ENCODE measurements at places on chromosomes 4 and X.

DNA sequence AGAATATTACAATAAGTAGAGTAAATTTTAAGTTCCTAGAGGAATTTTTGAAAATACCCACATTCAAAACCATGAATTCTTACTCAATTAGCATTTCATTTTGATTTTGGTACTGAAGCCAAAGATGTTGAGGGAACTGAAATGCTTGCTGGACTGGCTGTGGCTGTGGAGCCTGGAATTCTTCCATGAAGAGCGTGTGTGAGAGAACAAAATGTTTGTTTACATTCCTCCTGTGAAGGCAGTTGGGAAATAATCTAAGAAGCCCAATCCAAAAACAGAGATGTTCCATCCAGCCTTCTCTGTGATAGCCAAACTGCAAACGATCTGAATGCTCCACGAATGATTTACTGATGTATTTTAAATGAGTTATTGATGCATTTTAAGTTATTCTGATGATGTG lies 3.8 kb upstream of the ADH1B start:
- no peak for DNase-seq

- no peak for DNase-seq
Observed at GRCh38 chr4:61628727-61629126, 428.6 kb downstream of the ADGRL3 start.

GRCh38 chr4:14446311-14446710 lies 556.0 kb upstream of the CPEB2 start:
- no peak for DNase-seq

DNA sequence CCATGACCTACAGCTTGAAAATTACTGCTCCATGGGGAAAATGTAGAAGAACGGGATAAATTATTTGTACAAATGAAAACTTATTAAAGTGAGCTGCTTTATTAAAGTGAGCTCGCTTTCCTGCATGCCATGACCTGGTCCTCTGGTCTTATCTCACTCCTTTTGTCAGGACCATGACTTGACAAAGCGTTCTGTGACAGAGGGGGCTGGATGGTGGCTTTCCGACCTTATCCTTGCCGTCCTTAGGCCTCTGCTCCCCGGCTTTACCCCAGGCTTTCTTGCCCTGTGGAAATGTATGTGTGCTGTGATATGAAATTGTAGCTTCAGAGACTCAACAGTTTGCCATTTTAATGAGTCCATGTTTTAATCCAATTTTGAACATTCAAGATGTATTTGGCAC lies 44.0 kb upstream of the FBXW7 start:
- DNase-seq: no peak

DNA sequence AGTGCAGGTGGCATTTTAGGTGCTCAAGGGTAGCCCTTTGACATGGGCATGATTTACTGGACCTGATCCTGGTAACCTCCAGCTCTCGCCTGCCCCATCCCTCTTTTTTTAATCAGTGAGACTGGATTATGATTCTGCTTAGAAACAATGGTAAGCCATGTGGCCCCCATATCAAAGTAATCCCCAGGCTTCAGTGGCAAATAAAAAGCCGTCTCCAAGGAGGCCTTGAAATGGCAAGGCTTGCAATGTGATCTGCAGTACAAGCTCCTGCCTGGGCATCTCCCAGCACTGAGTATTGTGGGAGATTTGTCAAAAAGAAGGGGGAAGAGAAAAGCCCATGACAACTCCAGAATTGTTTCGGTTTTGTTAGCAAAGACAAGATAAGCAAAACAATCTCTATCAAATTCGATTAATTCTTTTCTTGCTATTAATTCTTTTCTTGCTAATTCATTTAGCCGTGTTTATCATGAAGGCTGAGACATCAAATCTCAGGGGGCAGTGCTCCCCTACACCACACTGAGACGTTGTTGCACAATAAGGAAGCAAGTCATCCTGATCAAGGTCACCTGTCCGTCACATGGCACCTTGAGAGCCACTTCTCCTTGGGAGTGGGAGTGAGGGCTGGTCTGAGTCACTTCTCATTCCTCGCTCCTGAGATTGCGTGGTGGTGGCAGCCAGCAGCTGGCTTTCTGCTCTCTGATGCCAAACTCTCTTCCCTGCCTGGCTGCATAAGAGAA lies 312.7 kb upstream of the GATB start:
- no peak for DNase-seq

DNA sequence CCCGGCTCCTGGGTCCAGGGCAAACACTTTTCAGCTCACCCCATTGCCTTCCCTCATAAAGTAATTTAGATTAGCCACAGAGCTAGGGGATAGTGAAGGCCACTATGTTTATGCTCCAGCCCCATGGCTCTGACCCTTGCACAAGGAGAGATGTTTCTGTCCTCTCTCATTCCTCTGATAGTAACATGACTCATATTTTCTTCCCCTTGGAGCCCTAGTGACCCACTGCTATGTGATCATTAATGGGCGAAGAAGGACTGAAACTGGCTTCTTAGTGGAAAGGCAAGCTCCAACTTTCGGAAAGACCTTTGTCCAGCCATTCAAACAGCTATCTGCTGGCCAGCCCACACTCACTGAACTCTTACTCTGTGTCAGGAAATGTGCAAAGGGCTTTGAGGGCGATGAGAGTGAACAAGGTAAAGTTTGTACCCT lies 12.3 kb downstream of the CLDN2 start:
- no peak for DNase-seq

DNA sequence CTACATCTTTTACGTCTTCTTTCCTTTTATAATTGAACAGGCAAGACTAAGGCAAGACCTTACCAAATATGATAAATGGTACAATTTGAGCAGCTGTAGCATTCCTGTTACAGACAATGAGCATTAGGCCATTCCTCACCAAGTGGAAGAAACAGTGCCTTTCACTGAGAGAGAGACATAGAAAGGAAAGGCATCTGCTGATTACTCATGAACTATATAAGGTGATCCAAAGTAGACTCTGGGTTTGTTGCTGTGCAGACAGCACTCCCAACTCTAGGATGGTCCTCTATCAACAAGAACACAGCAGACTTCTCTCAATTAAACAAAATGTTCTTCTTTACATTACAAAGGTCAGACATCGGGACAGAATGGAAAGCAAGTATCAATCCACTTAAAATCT lies 91.9 kb downstream of the FAM13A start:
- no peak for DNase-seq

DNA sequence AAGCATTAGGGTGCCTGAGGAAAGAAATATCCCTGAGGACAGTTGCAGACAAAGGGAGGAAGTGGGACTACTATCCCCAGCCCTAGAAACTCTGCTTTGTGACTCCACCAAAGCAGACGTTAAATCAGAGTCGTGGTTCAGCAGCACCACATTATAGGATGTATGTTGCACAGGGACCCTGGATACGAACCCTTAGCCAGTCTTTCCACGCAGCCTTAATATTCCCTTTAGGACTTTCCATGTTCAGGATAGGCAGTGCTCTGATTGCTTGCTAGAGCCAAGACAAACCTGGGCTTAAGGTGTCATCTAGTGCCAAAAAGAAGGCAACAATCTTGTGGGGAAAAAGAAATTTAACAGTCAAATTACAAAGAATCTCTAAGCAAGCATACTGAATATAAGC lies 62.6 kb downstream of the MAD2L1 start:
- DNase-seq: no peak

GRCh38 chr4:114312338-114312737 lies 286.3 kb upstream of the UGT8 start:
- DNase-seq: no peak

- DNase-seq: no peak
Observed at GRCh38 chrX:121975671-121976070, 928.3 kb downstream of the GLUD2 start.

GRCh38 chr4:152164561-152164960 lies 371.3 kb downstream of the FBXW7 start:
- no peak for DNase-seq

- no peak for DNase-seq
Observed at GRCh38 chr4:48141048-48141447, 7.0 kb upstream of the TXK start.

GRCh38 chr4:110510955-110511544 lies 35.1 kb downstream of the ENPEP start:
- no peak for DNase-seq

GRCh38 chrX:1218286-1218685 lies 5.8 kb upstream of the CRLF2 start:
- DNase-seq: no peak

DNA sequence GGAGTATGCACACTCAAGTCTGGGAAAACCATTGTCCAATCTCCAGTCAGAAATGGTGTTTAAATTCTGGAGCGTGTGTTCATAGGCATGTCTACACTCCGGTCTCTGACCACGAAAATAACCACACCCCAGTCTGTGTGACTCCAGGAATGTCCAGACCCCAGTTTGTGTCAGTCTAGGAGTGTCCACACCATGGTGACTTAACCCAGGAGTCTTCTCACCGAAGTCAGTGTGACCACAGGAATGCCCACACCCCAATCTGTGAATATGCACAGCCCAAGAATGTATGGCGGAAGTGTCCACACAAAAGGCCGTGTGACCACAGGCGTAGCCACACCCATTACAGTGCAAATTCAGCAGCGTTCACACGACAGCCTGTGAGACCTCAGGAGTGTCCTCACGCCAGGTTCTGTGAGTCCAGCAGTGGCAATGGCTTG lies 11.4 kb downstream of the FTSJ1 start:
- DNase-seq: no peak

DNA sequence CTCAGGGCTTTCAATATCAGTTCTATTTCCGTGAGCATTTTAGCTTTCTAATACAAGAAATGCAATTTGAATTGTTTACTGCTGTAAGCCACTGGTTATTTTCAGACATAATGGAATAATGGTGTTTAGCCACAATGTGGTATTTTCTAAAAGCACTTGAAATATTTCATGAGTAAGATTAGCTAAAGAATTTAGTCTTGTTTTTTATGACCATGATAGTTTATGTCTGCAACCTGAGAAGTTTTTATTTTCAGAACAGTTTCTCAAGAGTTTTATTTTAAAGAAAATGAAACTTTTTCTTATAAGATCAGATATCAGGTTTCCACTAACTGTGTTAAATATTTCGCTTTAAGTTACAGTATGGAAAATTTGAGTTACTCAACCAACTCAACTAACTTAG lies 60.2 kb downstream of the SLIT2 start:
- no peak for DNase-seq

GRCh38 chr4:152843481-152844090 lies 63.8 kb downstream of the ARFIP1 start:
- DNase-seq: no peak

- DNase-seq: no peak
Observed at GRCh38 chrX:77694491-77694890, 91.5 kb downstream of the ATRX start.

DNA sequence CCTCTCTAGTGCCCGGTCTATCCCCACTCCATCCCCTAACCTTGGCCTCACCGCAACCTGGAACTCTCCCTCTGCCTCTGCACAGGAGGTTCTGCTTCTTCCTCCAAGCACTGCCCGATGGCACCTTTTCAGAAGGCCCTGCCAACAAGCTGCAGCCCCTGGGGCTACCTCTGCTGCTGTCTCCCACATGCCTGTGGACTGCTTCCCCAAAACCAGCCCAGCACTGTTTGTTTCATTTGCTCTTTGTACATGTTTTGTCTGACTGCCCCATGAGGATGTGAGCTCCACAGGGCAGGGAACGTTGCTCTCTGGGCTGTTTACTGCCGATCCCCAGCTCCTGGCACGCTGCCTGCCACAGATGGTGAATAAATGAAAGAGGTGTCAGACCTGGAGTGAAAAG lies 85.4 kb downstream of the INTS6L start:
- DNase-seq: no peak

- DNase-seq: no peak
Observed at GRCh38 chr4:118865091-118865708, 23.5 kb upstream of the SYNPO2 start.

GRCh38 chrX:71619193-71619592 lies 882 bp upstream of the CXCR3 start:
- DNase-seq: peak; percentile 20

DNA sequence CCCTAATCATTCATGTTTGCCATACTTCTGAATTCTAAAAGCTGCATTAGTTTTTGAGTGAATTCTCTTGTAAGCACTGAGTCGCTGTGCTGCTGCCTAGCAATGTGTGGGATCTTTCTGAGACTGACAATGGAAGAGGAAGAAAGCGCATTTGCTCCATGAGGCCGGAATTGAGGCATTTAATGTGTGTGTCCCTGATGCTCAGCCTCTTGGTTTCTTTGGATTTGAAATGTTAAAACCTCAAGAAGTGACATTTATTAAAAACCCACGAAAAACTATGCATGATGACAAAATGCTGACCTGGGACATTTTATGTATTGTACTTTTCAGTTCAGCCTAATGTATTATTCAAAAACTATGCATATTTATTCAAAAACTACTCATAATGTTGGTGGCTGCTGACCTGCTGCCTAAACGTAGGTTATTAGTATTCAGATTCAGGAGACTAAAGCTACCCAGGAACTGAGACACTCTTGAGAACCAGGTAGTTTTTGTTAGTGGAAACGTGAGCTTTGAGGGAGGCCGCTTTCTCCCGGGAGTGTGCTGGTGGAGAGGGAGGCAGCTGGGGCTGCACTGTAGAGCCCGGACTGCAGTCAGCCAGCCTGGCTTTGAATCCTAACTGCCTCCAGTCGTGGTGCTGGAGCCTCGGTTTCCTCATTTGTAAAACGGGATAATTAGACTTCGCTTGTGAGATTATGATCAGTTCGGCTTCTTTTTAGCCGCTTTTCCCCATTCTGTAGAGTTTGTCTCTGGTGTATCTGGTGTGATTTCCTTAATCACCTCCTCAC lies 11.3 kb downstream of the RGS12 start:
- no peak for DNase-seq

DNA sequence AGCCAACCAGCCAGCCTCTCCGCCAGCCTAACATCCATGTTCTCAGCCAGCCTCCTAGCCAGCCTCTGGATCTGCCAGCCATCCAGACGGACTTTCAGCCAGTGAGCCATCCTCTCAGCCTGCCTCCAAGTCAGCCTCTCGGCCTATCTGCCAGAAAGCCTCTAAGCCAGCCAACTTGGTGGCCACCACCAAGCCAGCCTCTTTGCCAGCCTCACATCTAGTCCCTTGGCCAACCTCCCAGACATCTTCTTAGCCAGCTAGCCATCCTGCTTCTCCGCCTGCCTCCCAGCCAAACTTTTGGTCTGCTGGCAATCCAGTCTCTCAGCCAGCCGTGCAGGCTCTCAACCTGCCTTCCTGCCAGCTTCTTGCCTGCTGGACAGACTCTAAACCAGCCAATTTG lies 16.4 kb upstream of the ARAP2 start:
- no peak for DNase-seq

DNA sequence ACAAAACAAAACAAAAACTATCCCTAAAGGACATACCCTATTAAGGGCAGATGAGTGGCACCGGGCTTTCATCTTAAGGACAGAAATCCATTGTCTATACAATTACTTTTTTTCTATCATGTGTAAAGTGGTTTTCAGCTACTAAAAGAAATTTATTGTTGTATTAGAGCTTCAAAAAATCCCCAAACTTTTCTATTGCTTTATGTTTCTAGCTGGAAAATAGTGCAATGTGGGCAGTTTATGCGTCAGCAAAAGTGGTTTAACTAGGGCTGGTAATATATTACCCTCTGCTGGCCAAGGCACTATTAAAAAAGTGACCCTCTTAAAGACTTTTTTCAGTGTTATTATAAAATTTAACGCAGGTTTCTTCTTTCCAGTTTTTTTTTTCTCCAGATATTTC lies 15.5 kb upstream of the GPR82 start:
- DNase-seq: no peak

GRCh38 chr4:163107754-163108153 lies 58.9 kb downstream of the NAF1 start:
- DNase-seq: no peak
